ENCODE measurements at places on chromosomes 6 and 20.

DNA sequence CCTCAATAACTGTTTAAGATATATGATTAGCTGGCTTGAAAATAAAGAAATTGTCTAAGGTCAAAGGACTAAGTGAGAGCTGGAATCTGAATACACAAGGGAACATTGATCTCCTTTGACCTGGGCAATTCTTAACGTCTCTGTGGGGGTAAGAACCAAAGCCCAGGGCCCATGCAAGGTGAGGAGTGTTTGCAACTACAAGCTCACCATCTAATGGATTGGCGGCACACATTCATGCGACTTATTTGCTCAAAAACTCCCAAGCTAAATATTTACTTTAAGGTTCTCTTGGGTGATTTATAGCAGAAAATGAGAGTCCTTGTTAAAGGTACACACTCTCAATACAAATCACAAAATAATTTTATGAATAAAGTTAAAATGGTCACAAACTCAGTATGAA, 392.0 kb upstream of the FLRT3 start:
- no peak for DNase-seq

DNA sequence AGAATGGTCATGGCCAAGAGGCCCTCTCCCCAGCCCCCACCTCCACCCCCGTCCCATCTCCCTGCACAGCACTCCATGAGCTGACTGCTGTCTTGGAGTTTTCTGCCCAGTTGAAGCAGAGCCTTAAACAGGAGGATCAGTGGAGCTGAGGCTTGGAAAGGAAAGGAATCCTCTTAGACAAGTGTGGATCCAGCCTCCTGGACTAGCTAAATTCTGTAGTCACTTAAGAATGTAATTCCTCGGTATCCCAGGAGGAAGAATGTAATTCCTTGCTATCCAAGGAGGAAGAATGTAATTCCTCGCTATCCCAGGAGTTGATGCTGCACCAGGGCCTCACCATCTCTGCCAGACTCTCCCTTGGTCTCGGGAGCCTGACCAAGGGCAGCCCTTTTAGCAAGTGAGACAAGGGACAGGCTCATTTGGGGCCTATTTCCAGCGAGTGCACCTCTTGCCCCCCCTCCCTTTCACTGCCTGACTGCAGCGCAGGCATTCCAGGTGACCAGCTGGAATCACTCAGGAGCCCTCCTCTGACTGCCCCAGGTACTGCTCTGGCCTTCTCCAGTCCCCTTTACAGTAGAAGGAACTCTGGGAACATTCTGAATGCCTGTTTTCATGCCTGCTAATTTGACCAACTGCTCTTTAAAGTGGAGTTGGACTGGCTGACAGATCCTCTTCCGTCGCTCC, 76.2 kb downstream of the TCP11 start:
- DNase-seq, result no peak

DNA sequence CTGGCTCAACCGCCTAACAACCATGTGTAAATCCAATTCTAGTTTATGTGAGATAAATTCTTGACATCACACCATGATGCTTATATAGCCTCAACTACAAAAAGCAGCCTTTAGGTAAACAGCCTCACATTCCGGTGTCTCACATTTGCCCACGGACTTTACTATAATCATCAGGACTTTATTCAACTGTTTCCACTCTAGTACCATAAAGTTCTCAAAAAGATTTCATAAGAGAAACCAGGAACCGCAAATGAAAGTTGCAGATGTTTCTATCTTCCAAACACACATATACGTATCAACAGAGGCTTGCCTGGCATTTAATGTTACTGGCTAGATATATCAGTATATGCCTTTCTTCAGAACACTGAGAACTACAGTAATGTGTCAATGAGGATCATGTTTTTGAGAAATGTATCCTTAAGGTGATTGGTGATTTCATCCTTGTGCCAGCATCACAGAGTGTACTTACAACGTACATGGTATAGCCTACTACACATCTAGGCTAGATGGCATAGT, 80.0 kb downstream of the EPB41L2 start:
- no peak for DNase-seq

DNA sequence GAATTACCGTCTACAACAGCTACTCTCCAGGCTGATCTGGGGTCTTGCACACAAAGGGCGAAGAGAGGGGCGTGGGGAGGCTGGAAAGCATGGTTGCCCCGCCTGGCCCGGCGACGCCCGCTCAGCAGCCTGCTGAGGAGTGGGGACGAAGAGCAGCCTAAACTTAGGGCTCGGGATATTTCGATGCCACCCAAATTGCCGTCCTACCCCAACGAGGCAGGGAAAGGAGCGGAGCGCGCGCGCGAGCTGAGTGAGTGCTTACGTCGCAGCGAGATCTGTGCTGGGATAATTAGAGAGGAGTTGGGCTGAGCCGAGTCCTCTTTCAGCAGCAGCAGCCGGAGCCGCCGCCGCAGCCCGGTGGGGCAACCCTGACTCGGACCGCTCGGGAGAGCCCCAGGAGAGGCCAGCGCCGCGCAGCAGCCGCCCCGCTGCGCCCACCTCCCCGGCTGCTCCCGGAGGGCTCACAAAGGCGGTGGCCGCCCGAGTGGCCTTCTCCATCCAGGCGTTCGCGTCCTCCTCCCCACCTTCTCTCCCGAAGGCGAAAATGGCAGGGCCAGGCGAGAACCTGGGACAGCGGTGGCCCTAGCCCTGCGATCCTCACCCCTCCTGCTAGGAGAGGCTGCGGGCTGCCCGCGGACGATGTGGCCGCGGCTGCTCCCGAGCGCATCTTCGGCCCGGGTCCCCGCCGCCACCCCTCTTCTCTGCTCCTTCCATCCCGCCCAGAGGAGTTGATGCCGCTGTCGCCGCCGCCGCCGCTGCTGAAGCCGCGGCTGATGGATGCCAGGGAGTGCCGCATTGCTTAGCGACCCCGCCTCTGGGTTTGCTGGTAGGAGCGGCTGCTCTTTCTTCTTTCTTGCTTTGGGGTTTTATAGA, at the start of gene CLVS2:
Gene CLVS2 (plus strand): TSS at position 315 of the 873 bp plus-strand sequence. CDS start 1,543 bp downstream, outside the sequence.
- peak; percentile 38 for DNase-seq

DNA sequence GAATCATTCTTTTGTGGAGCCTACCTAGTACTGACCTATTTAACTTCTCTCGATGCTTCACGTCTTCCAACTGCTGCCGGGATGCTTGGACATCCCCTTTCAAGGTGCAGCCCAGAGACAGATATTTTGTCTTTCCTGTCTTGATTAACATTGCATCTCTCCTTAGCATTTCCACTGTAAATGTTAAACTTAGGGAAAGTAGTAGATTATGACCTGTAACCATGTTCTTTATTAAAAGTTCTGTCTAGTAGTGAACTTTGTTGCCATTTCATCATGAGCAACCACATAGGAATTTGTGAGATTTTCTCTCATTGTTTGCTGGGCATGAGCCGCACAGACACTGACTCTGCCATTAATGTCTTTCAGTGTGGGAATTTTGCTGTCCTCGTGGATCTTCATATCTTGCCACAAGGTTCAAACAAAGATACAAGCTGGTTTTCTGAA, 117.9 kb downstream of the JAG1 start:
- no peak for DNase-seq

- no peak for DNase-seq
These were observed 35.3 kb downstream of the FOXP4 start for GRCh38 chr6:41581381-41581991.

- no peak for DNase-seq
These were observed at the start of gene MMP24 for GRCh38 chr20:35226126-35226883. Gene MMP24 (plus strand): TSS chr20:35226690. CDS start chr20:35226739, 49 bp downstream.

GRCh38 chr6:71404145-71404966, 115.7 kb downstream of the OGFRL1 start:
- no peak for DNase-seq

DNA sequence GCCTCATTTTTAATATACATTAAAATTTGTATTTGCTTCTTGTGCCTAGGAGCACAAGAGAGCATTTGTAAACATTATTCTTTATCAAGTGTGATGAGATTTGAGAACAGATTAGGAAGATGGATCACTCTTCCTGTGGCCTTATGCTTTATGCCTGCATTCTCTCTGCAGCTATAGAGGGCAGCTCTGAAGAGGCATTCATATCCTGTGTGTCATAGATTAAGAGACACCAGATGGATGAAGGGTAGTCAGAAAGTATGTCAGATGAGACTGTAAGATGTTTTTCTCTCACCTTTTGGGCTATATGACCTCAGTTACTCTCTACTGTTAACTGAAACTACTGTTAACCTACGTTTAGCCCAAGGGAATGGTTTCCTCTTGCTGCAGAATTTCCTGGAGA, 61.4 kb downstream of the DNAH8 start:
- no peak for DNase-seq

DNA sequence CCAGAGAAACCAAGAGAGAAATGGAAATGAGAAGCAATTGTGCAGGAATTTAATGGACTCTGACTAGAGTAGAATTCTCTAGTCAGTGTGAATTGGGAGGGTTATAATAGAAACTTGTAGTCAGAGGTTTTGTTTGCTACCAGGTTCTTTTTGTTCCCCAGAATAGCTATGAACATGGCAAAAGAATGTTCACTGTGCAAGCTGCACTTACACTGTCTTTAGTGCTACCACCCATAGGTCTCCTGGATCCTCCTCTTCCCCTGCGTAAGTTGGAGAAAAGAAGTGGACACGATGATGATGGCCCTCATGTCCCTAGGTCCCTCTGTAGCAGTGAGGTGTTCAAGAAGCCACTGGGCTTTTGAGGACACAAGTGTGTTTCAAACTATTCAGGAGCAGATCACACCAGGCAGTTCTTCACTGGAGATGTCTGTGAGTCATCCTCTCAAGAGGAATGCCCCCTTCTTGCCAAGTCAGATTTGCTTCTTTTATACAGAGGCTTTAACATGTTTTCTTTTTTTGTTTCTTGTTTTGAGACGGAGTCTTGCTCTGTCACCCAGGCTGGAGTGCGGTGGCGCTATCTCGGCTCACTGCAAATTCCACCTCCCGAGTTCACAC, 47.6 kb upstream of the SMIM8 start:
- DNase-seq, result no peak

DNA sequence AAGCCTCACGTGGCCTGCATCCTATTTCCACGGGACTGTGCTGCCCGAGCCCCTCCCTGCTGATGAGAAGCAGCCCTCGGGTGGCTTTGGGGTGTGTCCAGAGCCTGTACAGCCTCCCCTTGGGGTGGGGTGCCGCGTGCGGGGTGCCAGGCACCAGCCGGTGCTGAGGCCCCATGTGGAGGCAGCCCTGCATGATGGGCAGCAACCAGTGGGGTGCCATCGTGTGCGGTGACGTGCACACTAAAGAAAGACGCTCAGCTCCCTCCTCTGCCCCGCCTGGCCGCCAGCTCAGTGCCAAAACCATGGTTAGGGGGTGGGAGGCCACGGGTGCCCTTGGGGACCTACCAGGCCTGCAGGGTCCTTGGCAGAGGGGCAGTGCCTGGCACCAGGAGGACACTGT, 26.2 kb downstream of the NTSR1 start:
- DNase-seq, result no peak

DNA sequence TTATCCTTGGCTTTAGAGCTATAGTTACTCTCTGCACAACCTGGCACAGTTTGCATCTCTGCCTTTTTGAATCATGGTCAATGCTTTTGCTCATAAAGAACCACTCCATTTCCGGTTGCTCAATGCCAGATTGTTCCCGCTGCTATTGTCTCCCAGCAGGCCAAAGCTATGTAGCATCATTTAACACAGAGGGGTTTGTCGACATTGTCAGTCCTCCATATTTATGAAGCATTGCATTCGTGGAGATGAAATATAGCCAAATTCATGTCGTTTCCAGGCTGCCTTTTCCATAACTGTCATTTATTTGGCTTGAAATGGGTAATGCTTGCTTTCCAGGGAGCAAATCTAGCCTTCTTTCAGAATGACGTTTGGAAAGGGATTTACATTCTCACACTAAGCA, 598.8 kb downstream of the EPHA7 start:
- DNase-seq, result no peak

DNA sequence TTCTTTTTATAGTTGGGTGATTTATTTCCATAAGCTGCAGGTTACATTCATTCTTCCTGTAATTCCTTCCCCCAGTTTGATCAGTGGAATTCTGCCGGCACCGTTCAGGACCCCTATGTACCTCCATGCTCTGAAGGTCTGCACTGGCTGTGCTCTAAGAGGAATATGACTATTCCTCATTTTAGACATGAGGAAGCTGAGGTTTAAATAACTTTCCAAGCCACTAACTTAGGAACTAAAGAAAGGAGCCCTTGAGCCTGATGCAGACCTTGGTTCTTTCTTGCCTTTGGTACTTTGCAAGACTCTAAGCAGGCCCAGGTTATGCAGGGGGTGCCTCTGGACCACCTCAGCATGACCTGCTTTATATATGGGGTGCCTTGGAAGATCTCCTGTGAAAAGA, 318.5 kb downstream of the QKI start:
- DNase-seq, result no peak

DNA sequence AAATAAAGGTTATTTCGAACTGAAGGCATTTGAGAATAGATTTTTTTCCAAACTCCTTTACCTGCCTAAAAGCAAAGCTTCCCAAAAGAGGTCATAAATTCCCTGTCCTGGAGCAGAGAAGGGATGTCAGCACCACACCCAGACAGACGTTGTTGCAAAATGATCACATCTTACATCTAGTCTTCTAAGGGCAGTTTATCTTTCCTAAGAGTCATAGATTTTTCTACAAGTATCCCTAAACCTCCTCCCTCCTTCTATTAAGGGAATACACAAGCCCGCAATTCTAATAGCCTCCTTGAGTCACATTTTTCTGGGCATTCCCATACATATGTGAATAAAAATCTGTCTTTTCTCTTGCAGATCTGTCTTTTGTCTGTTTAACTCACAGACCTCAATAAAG, 20.6 kb upstream of the AKAP12 start:
- no peak for DNase-seq

DNA sequence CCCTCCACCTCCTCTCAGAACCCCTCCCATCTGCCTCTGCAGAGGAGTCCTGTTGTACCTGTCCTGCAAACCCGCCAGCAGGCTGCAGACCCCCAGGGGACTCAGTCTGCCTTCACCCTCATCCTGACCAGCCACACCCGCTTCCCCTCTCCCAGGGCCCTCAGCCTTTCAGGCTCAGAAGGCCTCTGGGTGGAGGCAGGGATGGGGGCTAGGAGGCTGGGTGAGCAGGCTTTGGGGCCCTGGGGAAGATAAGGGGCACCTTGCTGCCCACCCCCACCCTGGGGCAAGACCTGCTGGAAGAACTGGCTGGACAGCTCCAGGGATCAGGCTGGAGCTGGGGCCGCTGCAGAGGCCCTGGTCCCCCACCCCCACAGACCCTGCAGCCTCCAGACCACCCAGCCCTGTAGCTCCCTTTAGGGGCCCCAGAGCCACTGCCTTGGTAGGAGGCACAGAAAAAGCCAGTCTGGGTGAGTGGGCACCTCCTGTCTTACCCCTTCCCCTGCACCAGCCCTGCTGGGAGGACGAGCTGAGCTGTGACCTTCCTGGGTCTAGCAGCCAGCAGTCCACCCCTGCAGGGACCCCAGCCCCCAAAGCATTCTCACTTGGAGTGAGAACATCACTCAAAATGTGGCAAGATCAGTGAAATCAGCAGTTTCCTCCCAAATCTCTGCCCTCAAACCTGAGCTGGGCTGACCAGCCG, 5.2 kb downstream of the TEAD3 start:
- DNase-seq, result no peak

All from neural crest cell (in vitro differentiated cells).